ENCODE measurements at places on chromosomes 7 and 10.

DNA sequence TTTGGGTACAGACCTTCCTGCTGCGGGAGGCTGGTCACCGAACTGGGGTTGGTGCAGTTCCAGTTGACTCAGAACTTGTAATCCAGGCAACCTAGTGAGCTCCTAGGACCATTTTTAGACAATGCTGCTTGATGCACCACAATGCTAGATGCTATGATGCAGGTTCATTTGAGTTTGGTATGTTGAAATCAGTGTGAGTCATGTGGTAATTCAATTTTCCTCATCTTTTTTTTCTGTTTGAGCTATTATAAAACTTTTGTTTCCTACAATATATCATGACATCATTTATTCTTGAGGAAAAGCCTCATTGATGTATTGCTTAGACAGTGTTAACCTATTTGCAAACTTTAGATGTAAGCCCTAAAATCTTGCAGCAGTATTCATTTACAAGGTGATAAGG lies 40.9 kb upstream of the MTPN start:
- no peak for DNase-seq

DNA sequence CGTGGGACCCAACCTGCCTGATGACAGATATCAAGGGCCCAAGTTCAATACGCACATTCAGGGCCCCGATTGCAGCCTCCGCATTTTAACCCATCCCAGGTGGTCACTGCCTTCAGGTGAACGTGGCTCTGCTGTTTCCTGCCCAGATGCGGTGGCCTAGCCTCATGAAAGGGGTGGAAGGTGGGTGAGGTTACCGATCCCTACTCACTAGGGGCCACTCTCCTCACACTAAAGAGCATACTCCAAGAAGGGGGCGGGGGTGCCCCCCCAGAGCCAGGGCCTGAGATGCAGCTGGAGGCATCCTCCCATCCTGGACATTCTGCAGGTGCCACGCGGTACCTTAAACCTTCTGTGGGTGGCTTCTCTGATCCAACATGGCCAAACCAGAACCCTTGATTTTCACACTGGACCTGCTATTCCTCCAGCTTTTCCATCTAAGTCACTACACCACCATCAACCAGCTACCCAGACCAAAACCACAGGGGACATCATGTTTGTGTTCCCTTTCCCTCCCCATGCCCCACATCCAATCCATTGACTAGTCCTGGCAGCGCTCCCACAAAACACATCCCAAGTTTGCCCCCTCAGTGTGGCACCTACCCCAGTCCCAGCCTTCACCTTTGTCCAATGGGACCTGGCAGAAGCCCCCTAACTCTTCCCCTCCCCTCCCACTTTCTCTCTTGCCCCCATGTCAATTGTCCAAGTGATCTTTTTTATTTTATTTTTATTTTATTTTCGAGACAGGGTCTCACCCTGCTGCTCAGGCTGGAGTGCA lies 30.0 kb downstream of the PRLHR start:
- DNase-seq: no peak

GRCh38 chr10:57917019-57917418 lies 350.7 kb downstream of the IPMK start:
- no peak for DNase-seq

DNA sequence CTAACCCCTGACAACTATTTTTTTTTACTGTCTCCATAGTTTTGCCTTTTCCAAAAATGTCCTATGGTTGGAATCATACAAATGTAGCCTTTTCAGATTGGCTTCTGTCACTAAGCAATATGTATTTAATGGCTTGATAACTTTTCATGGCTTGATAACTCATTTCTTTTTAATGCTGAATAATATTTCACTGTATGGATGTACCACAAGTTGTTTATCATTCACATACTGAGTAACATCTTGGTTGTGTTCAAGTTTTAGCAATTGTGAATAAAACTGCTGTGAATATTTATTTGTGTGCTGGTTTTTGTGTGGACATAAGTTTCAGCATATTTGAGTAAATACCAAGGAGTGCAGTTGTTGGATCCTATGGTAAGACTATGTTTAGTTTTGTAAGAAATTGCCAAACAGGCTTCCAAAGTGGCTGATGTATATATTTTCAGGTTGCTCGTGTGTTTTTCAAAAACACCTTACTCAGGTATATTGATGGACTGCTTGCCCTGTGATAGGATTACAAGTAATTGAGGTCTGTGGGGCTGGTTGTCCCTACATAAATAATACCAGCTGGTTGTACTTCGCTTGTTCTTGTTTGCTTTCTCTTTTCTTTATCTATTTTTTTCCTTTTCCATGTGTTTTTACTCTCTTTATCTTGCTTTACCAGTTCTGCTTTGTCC lies 23.0 kb downstream of the NRF1 start:
- DNase-seq: no peak

GRCh38 chr10:102476466-102477141 lies 25.3 kb upstream of the C10orf95 start:
- no peak for DNase-seq

GRCh38 chr10:71266147-71266917 lies 52.7 kb upstream of the SLC29A3 start:
- DNase-seq: peak; percentile 49

DNA sequence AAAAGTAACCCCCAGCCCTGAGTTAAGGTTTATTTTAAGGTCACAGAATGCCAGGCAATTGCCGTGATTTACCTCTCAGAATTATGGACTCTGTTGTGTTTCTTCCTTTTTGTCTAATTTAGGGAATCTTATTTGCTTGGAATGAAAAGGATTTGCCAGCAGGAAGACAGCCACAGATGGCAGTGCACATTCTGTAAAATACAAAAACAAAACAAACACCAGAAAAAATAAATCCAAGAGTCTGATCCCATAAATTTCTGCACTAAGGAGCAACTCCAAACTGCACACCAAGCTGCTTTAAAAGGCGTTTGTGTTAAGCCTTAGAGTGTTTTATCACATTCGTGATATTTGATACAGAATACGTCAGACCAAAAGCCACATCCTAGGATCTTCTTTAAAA lies 199.0 kb upstream of the C7orf33 start:
- DNase-seq: no peak

GRCh38 chr10:4770801-4771553 lies 55.0 kb upstream of the AKR1E2 start:
- DNase-seq: no peak

- no peak for DNase-seq
Measured at GRCh38 chr10:102646610-102647442, 2.5 kb downstream of the TRIM8 start.

DNA sequence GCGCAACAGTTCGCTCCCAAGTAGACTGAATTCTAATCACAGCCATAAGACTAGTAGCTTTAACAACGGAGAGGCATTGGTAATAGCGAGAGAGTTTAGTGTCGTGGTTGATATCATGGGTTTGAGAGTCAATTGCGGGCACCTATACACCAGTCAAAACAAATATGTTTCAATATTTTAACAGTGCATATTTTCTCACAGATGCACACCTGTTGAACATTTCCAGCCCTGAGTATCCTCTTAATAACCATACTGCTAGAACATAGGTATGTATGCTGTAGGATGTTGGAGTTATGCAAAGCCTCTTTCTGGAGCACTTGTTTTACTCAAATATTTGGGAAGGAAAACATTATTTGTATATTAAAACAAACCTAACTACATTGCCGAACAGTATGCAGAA lies 92.9 kb downstream of the FAM107B start:
- no peak for DNase-seq

DNA sequence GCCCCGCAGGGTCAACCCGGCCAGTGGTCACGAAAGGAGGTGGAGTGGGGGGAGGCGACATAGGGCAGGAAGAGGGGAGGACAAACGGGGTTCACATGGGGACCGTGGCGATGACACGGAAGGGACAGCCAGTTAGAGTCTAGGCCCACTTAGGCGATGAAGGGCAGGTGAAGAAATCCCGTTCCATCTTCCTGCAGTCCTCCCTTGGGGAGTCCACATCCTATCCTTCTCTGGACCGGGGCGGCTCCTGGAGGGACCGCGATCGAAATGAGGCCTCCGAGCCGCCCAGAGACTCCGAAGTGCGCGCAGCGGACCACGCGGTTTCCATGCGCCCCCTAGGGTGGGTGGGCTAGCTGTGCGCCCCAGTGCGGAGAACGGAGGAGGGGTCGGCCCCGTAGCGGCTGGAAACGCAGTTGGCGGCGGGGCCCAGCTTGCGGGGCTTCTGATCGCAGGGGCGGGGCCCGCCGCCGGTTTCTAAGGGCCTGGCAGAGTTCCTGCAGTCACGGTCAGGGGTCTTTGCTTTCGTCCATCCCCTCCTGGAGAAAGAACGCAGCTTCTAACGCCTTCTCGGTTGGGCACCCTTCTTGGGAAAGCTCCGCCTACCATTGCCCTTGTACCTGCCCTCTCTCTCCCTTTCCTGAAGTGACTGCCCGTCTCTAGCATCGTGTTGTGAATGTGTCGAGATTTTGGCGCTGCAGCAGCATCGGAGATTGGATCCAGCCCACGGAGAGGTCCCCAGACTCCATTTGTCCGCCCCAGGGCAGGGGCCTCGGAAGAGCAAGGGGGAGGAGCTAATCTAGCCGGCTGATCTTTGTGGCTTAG lies 17.9 kb upstream of the TMEM225B start:
- peak; percentile 80 for DNase-seq

- DNase-seq: no peak
Measured at GRCh38 chr10:63634488-63635065, 113.4 kb downstream of the REEP3 start.

GRCh38 chr10:101136007-101136707 lies 5.1 kb downstream of the TLX1 start:
- no peak for DNase-seq

DNA sequence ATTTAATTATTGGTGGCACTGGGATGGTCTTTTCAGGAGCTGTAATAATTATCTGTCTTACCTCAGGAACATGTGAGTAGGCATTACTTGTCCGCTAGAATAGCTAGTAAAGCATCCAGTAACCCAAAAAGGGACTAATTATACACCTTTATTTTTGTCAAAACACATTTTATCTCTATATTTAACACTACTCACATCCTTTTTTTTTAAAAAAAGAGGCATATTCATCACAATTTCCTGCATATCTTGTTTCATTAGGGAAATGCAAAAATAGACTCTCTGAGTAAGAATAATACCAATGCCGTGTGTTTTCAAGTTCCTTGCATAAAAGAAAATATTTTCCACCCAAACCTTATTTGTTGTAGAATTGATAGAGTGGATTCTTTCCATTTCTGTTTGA lies 99.5 kb downstream of the VTI1A start:
- DNase-seq: no peak

DNA sequence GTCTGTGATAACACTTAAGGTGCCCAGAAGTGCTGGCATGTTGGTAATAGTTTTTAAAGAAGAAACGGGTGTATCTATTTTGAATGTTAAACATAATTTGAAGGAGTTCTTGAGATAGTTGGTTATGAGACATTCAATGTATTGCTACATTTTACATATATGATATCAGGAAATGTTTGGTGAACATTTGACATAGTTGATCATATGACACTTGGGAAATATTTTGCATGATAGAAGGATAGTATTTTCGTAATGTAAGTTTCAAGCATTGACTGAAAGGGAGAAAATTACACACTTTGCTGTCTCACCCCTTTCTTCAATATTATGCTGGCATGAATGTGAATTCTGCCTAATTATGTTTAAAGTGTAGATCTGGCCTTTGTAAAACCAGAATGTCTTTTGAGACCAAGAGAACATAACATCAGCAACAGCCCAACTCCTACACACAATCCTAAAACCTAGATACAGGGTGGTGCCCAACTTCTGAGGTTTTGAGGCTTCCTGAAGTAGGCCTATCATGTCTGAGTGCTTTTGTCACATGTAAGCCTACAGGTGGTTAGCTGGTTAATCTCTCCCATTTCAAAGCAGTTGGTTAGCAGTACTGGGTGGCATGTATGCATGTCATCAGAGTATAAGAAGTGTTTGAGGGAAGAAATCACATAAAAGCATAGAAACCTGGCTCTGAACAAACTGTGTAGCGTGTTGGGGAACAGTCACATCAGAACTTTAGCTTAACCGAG lies 2.1 kb downstream of the ADD3 start:
- no peak for DNase-seq

DNA sequence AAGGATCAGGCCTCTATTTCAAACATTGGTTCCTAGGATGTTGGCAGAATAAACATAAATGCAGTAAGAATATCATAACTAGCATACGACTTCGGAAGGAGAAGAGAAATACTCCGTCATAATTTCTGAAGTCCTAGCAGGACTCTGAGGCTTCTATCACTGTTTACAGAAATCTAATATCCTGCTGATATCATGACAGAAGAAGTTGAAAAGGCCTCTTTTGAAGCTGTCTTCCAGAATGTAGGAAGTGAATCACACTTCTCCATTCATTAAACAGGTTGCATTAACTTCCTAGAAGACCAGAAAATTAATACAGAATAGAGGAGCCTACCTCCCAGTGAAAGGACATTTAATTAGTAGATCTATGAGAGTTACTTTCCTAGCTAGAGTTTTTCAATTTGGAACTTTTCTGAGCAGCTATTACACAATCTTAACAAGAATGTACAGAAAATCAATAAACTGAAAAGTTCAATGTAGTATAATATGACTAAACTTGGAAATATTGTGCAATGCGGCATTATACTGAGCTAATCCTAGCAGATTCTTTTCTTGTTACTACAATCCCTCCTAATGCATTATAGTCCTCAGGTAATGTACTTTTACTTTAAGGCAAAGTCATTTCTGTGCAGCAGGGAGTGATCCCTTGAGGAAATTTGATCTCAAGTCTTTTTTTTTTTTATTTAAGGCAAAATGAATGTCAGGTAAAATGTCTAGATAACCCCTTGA lies 622.6 kb upstream of the CELF2 start:
- no peak for DNase-seq

- no peak for DNase-seq
Measured at GRCh38 chr7:87474533-87475358, 734 bp downstream of the ABCB4 start.

DNA sequence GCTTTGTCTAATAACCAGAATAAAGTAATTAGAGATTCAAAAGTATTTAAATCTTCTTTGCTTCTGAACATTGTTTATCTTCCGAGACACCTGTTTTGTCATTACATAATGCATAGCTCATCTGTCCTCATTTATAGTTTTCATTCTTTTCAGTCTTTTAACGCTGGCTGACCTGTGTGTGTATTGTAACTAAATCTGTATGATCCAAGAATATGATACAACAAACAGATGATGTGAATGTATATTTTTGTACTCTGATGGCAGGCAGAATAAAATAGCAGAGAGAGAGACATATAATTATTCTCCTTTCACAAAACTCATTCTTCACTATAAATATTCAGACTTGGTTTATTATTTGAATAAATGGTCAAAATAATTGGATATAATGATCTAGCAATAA lies 80.6 kb downstream of the ORC5 start:
- peak; percentile 54 for DNase-seq

GRCh38 chr7:31017721-31018120 lies 34.4 kb upstream of the ADCYAP1R1 start:
- DNase-seq: no peak
